Stomach (tissue), 19 donors: ENCODE measurements at places on chromosomes 2 and 18. TPM values are rescaled to one million over a fixed set of nuclear protein-coding genes. Genes with fewer than 3 reads are reported as not detected.

Gene GDF7
- total RNA-seq, result 0.37 TPM

Gene SPP2
- 0.73 TPM for total RNA-seq

Gene CDH19
- 52.5 TPM for total RNA-seq

Gene PXDN
- total RNA-seq, result 24.9 TPM

Gene CYP26B1
- total RNA-seq, result not detected

Gene PDE1A
- 0.58 TPM for total RNA-seq

Gene CNTNAP5
- 1.3 TPM for total RNA-seq

Gene MRPL30
- 97.4 TPM for total RNA-seq

Gene FSHR
- not detected for total RNA-seq

Gene SCN7A
- 30.4 TPM for total RNA-seq

Gene CCDC178
- not detected for total RNA-seq

Gene DNER
- total RNA-seq, result 10.6 TPM

Gene ME2
- 84.9 TPM for total RNA-seq

Gene AGAP1
- 46.9 TPM for total RNA-seq
